ENCODE measurements at places on chromosomes 2 and 18. TPM values are rescaled to one million over a fixed set of nuclear protein-coding genes. Genes with fewer than 3 reads are reported as not detected.

Gene RTKN
- total RNA-seq: 18.0 TPM

Gene GLI2
- total RNA-seq: 11.3 TPM

Gene KCNK3
- 4.7 TPM for total RNA-seq

Gene ADD2
- 3.5 TPM for total RNA-seq

Gene SKOR2
- not detected for total RNA-seq

Gene SRD5A2
- 16.2 TPM for total RNA-seq

Gene TMX3
- 97.6 TPM for total RNA-seq

Gene ZNF24
- 68.9 TPM for total RNA-seq

Gene CABLES1
- total RNA-seq: 14.6 TPM

Gene COL4A4
- 0.90 TPM for total RNA-seq

Gene TMEM169
- 0.85 TPM for total RNA-seq

Gene ASB18
- total RNA-seq: not detected

Gene BOLL
- 0.11 TPM for total RNA-seq

Gene LYPD1
- total RNA-seq: 0.79 TPM

Gene PPP1R1C
- 3.4 TPM for total RNA-seq

Gene KIAA2012
- 0.16 TPM for total RNA-seq

Gene UGT1A4
- total RNA-seq: 1.1 TPM

Gene C2orf69
- 17.0 TPM for total RNA-seq

Gene GAREM2
- total RNA-seq: 2.0 TPM

Gene COLEC12
- total RNA-seq: 92.7 TPM

Gene ALPI
- total RNA-seq: not detected

Gene QPCT
- total RNA-seq: 7.9 TPM

Gene STAM2
- 91.6 TPM for total RNA-seq

Gene REG3A
- total RNA-seq: not detected

Gene DES
- total RNA-seq: 1,909 TPM

Gene ASB3
- 51.2 TPM for total RNA-seq

Gene TRIP12
- 274 TPM for total RNA-seq

Gene DTNA
- total RNA-seq: 31.7 TPM

Gene CETN1
- total RNA-seq: not detected

Measured in urinary bladder (tissue), 4 donors.